Stimulated activated CD8-positive, alpha-beta memory T cell treated with anti-CD3 and anti-CD28 coated beads, Interleukin-15, amount 100 ng/mL, for 4 hours (primary cell): ENCODE measurements at places on chromosomes 6 and 20.

GRCh38 chr6:30842754-30843610 is 41.3 kb upstream of the DDR1 start:
- no peak for DNase-seq

DNA sequence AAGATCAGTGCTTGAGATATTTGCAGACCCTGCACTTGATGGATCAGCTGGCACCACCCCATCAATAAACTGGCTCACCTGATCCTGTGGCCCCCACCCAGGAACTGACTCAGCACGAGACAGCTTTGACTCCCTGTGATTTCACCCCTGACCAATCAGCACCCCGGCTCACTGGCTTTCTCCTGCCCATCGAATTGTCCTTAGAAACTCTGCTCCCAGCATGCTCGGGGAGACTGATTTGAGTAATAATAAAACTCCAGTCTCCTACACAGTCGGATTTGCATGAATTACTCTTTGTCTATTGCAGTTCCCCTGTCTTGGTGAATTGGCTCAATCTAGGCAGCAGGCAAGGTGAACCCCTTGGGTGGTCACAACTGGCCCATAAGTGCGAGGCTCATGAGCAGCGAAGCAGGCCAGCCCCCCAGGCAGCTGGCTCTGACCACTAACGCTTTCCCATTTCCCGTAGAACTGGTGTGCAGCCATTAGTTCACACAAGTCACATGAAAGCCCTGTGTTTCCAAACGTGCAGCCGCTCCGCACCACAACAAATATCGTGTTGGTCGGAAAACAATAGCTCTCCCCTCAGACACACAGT is 79.6 kb downstream of the RSPH3 start:
- no peak for DNase-seq

DNA sequence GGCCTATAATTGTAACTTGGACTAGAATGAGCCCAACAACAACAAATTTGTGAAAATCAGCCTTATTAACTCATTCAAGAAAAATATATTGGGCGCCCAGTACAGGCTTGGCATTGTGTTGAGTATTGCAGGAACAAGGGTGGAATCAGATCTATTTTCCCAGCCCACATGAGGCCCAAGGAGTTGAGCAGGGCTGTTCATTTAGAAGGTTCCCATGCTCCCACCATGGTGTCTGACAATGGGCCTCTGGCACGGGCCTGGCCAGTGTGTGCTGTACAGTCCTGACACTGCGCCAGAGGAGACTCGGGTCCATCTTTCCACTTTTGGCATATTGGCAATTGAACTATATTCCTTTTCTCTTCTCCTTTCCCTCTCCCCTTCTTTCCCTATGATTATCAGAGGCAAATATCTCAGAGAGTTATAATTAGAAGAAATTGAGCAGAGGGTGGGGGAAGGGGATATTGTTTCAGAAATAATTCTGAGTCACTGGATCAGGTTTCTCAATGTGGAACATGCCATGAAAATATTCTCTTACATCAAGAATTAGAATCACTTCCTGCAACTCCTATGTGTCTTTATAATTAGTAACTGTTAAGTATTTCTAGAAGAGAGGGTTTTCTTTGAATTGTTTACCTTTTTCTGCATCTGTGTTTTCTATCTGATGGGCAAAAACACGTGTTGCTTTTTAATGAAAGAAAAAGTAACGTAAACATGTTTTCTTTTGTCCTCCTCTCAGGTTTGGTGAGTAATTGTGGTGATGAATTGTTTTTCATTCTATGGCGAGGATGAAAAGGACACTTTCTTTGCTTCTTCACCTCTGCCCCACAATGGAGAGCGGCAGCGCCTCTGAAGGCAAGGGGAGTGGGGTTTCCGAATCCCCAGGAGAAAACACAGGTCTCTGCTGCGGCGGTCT is 209.4 kb downstream of the FOXA2 start:
- no peak for DNase-seq

- DNase-seq = no peak
Measured at GRCh38 chr6:75842732-75843131, 93.7 kb downstream of the MYO6 start.

DNA sequence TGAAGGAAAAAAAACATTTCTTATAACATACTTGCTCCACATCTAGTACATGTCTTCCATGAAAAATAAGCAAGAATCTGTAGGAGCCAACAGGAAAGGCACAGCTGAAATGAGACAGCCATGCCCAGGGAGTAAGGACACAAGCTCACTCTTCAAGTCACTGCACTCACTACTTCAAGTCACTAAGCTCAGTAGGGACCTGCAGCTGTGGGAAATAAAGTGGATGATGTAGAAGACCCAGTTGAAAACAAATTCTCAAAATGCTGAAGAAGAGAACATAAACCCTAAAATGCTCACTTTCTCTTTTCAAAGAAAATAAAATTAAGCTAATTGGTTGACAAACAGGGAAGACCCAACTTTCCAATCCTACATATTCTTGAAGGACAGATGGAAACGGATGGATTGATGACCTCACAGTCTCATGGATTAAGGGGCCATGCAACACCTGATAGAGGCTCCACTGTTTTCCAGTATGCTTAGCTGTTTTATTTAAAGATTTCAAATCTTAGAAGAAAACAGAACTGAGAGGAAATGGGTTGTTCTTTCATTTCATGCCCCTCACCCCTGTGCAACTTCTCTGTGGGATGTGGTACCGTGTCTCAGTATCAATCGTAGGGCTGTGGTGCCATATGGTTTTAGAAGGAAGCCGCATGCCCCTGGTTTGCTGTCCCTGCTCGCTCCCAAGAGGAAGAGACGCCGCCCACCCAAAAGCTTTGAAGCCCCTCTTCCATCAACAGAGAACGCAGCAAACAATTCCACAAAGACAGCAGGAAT is 133.3 kb downstream of the WDR27 start:
- DNase-seq = no peak

GRCh38 chr6:89745096-89745495 is 74.5 kb downstream of the MDN1 start:
- DNase-seq = no peak

- no peak for DNase-seq
Measured at GRCh38 chr6:119234457-119234856, 115.1 kb downstream of the MAN1A1 start.

DNA sequence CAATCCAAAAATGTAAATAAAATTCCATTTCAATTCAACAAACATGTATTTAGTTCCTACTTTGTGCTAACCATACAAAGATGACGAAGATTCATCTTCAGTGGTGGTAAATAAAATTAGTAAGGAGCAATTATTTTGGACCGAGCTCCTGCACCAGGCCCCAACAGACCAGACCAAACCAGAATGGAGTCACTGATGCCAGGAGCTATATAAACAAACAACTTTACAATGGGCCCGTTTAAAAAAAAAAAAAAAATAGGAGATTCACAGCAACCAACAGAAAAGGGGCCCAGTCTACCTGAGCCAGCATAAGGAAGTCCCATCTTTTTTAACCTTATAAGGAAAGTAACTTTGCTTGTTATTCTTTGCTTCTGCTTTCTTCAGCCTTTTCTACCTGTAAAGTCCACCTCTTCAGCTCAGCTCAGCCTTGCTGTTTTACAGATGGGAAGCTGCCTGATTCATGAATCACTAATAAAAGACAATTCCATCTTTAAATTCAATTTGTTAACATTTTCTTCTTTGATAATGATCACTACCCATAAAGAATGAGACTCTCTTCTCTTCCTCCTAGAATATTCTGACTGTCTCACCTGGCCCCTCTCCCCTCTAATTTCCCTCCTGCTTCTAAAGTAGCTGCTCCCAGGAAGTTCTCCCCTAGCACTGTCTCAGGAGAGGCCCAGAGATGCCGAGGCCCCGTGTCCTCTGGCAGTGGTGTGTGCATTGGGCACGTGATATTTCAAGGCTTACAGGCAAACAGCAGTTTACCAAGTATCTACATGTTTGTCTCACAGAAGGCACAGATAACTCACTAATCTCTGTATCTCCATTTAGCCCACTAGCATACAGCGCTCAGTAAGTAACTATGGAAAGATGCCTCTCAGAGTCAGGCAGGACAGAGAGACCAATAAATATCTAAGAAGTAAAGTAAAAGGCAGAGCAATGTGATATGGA is 8.4 kb downstream of the MBOAT1 start:
- no peak for DNase-seq

DNA sequence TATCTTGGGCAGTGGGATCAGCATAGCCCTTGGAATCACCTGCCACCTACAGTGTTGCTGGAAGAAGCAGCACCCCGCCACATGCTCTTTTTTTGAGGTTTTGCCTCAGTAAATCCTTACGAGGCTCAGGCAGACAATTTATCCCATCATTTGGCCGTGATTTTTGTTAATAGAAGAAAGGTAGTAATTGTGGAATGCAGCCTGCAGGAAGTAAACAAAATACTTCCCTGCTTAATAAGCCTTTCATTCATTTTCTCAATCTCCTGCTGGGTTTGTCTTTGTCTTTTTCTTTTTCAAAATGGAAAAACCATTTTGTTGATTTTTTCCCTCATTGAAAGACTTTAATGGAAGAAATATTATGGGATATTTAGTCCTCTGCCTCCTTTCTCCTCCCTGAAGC is 93.7 kb upstream of the CD83 start:
- DNase-seq = no peak

GRCh38 chr6:31430449-31430848 is 27.1 kb downstream of the MICA start:
- DNase-seq = no peak

DNA sequence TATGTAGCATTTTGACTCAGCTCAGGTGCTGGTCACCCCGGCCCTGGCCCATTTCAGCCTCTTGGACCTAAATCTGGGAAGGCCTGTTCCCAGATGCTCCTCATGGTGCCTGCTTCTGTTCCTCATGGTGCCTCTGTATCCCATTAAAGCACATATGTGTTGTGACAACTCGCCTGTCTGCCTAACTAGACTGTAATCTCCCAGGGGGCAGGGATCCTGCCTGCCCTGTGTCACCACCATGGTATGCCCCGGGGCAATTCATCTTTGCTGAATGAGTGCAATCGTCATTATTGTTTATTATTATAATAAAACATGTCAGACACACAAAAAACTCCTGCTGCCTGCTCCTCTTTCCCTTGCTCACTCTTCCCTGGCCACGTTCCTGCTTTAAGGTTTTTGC is 62.0 kb downstream of the ZFP64 start:
- DNase-seq = no peak

- DNase-seq = no peak
Measured at GRCh38 chr20:31695849-31696804, 26.5 kb downstream of the BCL2L1 start.

DNA sequence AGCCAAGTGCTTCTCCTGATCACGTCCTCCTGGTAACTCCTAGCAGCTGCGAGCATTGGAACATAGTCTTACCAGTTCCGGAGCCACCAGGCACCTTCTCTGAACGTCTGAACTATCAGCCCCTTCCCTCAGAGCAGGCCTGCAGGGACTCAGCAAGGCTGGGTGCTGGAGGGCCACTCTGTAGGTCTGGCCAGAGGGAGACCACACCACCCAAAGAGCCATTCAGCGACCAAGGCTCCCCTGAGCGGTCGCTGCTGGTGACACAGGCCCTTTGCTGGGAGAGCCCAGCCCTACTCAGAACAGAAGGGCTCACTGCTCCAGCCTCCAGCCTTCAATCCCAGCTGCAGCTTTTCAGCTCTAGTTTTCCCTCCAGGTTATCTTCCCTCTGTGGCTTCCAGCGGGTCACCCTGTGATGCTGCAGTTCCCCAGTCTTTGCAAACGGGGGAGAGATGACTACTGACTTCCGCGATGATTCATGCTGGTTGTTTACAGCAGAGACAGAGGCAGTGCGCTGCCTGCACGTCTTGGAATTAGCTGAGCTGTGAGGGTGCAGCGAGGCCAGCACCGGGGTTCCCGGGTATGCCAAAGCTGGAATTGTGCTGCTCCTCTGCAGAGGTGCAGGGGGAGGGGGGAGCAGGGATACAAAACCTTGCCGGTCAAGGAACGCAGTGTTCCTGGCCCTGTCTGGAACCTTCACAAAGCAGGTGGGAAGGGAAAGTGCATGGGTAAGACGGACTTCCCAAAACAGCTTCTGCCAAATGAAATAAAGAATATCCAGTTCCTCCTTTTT is 161.4 kb downstream of the LY86 start:
- no peak for DNase-seq

GRCh38 chr6:170153436-170154319 is 137.2 kb downstream of the DLL1 start:
- no peak for DNase-seq

- no peak for DNase-seq
Measured at GRCh38 chr6:52503851-52504781, 72.7 kb downstream of the TRAM2 start.

GRCh38 chr6:45256697-45257695 is 71.1 kb upstream of the RUNX2 start:
- no peak for DNase-seq

- no peak for DNase-seq
Measured at GRCh38 chr6:116463301-116463700, 2.1 kb downstream of the CALHM6 start.

- DNase-seq = no peak
Measured at GRCh38 chr6:107786709-107787588, 37.2 kb downstream of the SCML4 start.

DNA sequence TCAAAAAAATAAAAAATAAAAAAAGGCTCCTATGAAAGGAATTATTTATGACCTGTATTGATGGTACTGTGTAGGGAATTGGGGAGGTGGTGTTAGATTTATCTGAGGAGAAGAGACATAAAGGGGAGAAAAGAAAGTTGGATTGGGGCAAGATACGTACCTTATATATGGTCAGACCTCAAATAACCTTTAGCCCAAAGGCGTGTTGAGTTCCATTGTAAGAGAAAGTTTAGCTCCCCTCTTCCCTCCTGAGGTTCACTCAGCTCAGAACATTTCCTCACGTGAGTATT is 296.9 kb downstream of the ADGB start:
- no peak for DNase-seq

DNA sequence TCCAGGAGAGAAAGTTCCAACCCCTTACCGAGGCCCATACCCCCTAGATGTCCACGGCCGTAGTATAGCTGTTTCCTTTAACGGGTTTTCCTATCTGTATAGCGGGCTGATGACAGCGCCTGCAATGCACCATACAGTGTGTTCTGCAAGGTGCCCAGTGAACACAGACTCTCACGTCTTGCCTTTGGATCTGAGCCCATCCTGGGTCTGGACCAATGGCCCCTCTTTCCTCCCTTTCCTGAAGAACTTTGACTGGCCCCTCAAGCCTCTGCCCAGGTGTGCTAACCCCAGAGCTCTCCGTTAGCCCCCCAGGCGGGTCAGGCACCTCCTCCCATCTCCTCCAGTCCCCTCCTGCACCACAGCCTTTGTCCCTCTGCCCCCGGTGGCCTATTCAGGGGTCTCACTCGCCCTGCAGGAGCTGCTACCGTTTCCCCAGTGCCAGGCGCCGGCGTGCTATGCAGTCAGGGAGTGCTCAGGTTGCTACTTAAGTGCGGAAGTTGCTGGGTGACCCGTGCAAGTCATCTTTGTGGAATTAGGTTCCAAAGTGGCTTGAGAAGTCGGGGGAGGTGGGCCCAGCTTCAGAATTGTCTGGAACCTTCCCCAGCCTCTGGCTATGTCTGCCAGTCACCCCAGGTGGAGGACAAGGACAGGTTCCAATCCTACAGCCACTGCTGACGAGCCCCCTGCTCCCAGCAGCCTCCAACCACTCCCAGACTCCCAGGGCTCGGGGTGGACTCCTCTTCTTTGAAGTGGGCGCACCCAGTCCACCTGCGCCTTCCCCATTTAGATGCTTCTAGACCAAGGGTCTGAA is 35.0 kb upstream of the ZBP1 start:
- no peak for DNase-seq
